ENCODE measurements at places on chromosomes 2 and 18.

DNA sequence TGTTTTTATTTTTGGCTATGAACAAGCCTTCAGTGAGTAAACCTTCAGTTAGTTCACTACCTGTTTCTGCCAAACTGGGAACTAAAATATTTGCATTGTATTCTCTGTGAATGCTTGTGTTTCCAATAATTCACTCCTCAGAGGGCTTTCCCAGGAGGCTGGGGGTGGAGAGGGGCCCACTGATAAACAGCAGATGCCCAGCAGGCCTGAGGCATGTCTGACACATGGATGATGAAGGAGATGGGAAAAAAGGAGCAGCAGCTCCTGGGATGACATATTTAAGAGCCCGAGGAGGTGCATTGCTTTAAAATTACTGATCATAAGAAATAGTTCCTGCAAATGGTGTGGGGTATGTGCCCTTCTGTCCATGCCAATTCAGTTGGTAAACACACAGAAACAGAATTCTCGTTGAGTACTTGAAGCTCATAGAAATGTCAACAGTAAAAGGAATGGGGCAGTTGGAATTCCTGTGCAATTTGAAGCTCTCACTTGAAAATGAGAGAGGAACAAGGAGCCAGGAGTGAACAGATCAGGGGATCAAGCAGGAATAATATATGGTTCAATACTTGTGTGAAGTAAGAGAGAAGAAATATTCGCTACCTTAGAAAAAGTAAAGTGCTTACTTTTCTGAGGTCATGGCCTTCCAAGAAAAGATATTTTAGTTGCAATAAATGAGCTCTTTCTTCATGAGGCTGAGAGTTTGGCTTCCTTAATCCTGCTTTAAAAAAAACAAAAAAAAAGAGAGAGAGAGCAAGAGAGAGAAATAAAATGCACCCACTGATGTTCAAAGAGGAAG, 22.0 kb upstream of the HNMT start:
- DNase-seq = no peak

DNA sequence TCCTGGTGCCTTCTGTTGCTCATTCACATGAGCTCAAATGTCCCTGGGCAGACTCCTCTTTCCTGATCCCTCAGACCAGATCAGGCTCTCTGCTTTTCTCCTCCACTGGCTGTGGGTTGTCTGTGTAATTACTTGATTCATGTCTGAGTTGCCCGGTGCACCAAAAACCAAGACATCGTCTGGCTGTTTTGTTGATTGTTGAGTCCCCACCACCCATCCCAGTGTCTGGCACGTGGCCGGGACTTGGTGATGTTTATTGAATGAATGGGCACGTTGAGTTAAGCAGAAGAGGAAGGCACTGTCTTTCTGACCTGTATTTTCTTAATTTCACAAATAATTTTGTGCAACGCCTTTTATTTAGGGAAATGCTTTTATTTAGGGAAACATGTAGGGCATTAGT, 499.1 kb upstream of the HS6ST1 start:
- DNase-seq = no peak

GRCh38 chr18:77115192-77115953, 17.2 kb downstream of the MBP start:
- no peak for DNase-seq

GRCh38 chr2:112433932-112434730, 686 bp upstream of the RGPD8 start:
- DNase-seq = no peak

DNA sequence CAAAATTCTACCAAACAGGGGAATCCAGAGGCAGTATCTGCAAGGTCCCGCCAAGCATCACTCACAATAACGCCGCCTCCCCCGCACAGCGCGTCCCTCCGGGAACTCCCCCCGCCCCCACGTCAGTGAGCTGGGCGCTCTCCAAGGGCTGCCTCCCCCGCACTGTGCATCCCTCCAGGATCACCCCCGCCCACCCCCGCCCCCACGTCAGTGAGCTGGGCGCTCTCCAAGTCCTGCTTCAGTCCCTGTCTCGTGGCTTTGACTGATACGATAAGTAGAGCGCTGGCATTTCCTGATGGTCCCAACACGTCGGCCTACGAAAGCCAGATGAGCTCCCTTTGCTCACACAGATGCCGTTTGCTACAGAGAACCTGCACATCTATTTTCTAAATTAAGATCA, 130.7 kb upstream of the TPO start:
- DNase-seq = no peak

All from SK-MEL-5 (cell line).